ENCODE measurements at places on chromosomes 6 and 20.

- DNase-seq: no peak
Measured at GRCh38 chr6:159487636-159488035, 205.4 kb downstream of the SOD2 start.

DNA sequence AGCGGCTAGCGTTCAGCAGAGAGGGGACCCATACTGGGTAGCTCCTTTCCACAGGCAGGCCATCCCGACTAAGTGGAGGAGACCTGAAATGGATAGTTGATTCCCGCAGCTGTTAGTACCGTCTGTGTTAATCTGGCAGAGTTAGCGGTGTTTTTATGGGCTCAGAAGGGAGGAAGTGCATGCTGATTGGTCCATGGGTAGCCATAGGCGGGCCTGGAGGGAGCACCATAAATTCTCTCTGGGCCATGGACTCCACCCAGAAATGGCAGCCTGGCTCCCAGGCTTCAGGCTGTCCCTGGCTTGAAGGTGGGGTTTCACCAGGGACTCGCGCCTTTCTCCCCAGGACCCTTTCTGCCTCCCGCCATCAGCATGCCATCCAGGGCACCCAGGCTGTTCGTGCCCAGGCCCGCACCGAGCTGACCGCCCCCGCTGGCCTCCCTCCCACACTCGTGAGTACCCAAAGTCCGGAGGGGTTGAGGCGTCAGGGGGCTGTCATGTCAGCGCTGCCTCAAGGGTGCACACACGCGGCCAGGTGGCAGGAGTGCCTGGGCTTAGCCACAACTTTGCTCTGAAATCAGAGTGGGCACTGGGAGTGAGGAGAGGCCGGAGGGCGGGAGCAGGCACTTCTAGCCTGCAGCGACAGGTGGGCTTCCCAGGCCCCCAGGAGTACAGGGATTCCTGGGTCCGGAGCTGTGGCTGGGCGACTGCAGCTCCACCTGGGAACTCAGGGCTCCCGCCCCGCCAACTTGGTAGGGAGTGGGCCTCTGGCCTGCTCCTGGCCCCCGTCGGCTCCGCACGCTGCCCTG, 694.3 kb upstream of the FLRT3 start:
- DNase-seq: no peak

DNA sequence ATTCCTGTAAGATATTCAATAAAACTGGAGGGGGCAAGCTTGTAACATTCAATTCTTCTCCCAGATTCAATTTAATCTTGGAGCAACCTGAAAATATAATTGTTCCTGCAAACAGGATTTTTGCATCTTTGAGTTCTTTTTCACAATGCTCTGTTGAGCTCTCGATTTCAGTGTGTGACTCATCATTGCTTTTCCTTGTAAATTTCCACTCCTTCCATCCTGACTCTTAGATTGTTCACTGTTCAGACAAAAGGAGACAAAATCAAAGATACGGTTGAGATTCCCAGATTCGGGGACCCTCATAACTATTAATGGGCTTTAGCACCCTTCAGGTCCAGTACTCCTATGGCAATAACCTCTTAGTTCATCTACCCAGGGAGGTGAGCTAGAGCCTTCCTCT, 571.9 kb upstream of the CHD6 start:
- DNase-seq: no peak

DNA sequence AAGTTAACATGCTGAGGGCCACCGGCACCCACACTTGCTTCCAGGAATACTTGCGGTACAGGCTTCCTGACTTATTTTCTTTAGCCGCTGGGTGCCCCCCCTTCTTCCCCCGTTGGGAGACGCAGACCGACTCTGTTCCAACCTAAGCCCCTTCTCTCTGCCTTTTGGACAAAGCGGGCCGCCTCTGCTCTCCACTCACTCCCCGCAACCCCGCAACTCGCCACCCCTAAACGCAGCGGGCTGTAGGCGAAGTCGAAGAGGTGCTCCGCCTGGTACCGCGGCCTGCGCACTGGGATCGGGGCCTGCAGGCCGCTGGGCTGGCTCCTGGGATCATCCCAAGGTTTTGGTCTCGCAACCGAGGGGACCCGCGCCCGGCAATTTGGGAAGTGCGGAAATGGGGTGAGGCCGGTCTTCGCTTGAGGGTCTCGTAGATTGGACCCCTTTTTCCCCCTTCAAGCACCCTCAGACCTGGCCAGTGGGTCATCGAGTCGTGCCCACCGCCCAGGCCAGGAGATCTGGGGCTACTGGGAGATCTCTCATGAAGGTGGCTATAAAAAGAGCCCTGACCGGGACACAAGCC, 4.7 kb upstream of the FOXF2 start:
- DNase-seq: peak; percentile 47

- no peak for DNase-seq
Measured at GRCh38 chr20:32227744-32228688, 20.3 kb downstream of the POFUT1 start.

DNA sequence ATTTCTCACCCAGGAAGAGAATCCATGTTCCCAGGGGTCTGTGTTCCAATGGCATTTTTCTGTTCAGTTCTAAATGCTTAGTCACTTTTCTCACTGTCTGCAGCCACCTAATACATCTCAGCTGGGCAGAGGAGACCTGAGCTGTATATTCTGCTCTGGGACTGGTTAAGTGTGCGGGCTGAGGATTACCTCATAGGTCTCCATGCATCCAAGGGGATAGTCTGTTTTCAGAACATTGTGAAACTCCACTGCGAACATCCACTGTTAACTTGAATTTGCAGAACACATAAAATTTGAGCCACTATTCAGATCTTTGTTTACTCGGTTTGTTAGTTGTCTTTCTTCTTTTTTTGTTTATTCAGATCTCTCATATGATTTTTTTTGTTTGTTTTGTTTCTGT, 947.1 kb downstream of the TFAP2A start:
- no peak for DNase-seq

GRCh38 chr6:25971187-25971821, 8.7 kb downstream of the TRIM38 start:
- peak; percentile 85 for DNase-seq

GRCh38 chr6:97275804-97276203, 7.2 kb downstream of the MMS22L start:
- no peak for DNase-seq

GRCh38 chr6:27541212-27541932, 68.5 kb upstream of the ZNF184 start:
- no peak for DNase-seq

- DNase-seq: no peak
Measured at GRCh38 chr6:76888351-76888750, 574.9 kb downstream of the HTR1B start.

- DNase-seq: no peak
Measured at GRCh38 chr6:72783035-72783434, 161.2 kb downstream of the KCNQ5 start.

DNA sequence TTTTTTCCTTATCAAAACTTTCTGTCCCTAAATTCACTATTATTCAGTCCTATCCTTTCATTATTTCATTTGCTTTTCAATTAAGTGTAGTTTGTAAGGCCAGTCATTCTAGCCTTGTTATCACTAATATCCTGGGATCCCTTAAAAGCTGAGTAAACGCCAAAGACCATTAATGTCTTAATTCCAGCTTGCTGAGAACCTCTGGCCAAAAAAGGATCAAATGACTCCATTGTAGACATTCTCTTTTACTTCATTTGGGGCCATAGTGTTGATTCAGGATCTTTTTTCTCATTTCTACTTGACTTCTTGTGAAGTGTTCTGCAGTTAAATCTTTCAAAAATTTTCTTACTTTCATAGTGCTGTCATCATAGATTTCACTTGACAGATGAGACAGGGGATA, 379.7 kb downstream of the LAMA2 start:
- peak; percentile 90 for DNase-seq

- no peak for DNase-seq
Measured at GRCh38 chr6:72940265-72940664, 285.0 kb downstream of the KHDC1L start.
